ENCODE measurements at places on chromosomes 3 and 15.

DNA sequence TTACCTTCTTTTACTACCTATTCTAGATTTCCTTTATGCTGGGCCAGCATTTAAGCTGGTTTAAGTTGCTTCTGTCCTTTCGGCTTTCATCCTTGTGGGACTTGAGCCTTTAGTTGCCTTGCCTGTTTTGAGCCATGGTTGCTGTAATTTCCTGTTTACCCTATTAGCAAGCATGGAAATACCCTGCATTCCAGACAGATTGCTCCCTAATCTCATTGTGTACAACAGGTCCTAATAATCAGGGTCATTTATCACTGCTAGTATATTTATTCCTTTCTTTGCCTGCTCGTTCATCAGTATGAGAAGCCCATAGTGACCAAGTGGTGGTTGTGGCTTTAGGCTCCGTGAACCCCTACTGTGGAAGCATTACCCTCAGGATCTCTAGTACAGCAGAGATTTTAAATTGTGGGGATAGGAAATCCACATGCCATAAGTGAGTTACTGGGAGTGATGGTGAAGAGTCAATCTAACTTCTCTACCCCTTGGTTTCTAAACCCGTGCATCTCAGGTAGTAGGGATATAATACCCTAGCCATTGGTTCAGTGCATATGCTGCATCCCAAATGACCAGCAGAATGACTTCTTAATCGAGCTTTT lies 31.9 kb downstream of the NCK1 start:
- DNase-seq: no peak

DNA sequence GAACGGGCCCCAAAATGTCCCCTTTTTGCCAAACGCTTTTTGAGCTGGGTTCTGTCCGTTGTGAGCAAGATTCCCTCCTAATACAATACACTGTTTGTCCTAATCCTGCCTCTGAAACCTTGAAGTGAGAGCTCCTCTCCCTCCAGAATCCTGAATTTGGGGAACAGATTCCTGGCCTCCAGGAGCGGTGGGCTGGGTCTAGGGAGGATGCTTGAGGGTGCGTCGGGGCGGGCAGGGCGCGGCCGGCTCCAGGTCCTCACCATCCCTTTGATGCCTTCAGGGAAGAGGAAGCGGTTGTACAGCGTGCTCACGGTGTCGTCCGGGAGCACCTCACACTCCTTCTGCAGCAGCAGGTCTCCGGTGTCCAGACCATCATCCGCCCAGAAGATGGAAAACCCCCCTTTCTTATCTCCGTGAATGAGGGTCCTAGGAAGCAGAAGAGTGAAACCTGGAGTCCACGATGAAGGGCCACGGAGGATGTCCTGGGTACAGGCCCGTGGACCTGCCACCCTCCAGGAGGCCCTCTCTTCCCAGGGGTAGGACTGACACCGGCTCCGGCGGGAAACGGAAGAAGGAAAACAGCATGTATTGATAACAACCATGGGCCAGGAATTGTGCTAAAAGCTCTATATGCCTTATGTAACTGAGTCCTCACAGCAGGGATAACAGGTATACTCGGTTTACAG lies 23.2 kb downstream of the ALDH1L1 start:
- DNase-seq: no peak

- DNase-seq: peak; percentile 80
These were observed 519.1 kb downstream of the FOXP1 start for GRCh38 chr3:71064291-71064955.

GRCh38 chr15:40365624-40366456 lies 7.8 kb downstream of the DISP2 start:
- no peak for DNase-seq

DNA sequence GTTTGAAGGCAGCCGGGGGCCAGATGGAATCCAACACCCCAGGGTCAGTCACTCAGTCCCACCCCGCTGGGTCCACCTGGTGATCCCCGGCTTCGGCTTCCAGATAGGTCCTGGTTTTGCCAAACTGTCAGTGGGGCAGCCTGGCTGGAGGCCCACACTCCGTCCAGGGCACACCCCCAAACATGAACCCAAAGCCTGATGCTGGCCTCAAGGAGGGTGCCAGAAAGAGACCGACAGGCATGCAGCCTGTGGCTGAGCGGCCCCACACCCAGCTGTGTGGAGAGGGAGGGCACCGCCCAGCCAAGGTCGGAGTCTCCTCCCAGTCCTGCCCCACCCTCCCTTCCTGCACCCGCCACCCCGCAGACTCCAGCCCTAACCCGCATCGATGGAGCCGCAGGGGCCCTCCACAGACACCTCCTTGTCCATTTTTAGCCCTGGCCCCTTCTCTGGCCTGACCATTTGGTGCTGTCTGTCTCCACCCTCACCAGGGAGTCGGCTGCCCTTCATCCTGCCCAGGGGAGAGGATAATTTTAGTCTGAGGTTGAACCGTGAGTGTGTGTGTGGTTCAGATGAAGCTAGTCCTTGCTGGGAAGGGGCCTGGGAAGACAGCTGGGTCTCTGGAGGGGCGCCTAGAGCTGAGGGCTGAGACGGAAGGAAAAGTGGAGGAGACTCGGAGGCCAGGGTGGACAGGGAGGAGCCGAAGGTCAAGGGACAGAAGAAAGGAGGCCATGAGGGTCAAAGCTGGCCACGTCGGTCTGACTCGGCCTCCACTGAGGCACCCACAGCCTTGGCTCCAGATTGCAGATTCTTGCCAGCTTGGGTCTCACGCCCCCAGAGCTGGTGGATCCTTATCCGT lies 23.1 kb downstream of the TNK2 start:
- DNase-seq: no peak

DNA sequence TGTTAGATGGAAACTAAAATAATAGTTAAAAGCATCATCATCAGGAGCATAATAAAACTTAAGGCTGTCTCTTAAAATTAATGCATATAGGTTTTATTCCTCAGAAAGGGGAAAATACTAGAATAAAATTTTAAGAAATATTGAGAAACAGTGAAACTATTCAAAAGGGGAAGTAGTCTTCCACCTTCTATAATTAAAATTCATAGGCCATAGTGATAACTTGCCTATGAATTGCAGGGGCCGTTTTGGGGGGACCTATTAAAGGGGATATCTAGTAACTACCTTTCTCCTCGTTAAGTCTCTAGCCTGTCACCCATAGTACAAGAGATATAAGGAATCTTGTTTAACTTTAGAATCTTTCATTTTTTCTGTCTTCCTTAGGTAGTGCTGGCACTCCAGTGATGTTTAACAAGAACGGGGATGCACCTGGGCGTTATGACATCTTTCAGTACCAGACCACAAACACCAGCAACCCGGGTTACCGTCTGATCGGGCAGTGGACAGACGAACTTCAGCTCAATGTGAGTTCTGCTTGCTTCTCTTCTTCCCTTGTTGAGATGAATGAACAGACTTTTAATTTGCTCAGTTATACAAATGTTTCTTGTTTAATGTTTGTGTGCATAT lies 600.4 kb downstream of the GRM7 start:
- no peak for DNase-seq

DNA sequence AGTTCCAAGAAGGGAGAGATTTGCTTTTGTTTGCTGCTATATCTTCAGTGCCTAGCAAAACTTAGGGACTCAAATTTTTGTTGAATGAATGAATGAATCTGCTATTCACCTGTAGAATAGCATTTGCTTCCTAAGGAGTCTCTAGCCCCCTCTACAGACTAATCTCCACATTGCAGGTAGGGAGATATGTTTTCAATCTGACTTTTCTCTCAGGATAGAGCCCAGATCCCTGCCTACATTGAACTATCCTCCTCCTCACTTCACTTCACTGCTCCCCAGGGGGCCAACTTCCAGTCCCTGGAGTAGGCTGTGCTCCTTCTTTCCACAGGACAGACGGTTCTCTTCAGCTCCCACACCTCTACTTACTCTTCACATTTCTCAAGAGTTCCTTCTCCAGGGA lies 81.9 kb upstream of the PTX3 start:
- no peak for DNase-seq

DNA sequence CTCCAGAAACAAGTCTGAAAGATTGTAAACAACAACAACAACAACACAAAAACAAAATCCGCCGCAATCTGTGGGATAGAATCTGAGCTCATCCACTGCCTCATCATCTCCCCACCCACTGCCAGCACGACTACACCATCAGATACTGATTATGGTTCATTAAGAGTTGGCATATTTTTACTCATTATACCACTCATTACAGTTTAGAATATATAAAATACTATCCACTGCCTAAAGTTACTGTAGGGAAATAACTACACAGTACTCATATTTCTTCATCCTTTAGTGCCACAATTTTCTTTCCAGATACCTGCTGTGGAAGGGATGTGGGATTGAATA lies 152.5 kb upstream of the PEX5L start:
- no peak for DNase-seq

- DNase-seq: no peak
These were observed 124.8 kb upstream of the PTX3 start for GRCh38 chr3:157311633-157312375.

DNA sequence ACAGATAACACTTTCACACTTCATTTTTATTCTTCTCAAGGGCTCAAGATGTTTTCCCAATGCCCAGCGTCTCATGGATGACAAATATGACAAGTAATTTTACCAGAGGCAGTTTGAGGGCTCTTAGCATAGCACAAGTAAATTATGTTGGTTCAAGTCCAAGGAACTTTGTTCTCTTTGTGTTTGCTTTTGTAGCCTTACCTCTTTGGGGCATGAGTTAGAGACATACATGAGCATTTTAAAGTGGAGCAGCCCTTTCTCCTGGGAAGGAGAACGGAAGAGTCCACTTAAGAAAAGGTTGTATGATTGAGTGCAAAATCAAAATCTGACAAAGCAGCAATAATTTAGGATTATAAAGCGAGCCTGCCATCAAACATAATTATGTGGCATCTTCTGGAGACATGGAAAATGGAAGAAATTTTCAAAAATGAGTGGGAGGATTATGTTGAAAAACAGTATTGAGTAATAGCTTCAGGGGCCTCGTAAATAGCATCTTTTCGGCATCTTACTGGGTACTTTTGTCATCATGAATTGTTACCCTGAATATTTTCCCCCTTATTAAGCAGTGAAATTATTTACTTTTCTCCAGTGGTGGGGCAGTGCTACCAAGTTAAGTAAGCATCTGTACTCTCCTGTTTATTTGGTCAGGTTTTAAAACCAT lies 65.9 kb downstream of the PGPEP1L start:
- no peak for DNase-seq

- no peak for DNase-seq
These were observed 9.0 kb upstream of the ADCY5 start for GRCh38 chr3:123457841-123458240.

GRCh38 chr3:3110749-3111361 lies 681 bp upstream of the IL5RA start:
- DNase-seq: no peak

- DNase-seq: no peak
These were observed 17.8 kb downstream of the ITGA11 start for GRCh38 chr15:68414206-68414555.

DNA sequence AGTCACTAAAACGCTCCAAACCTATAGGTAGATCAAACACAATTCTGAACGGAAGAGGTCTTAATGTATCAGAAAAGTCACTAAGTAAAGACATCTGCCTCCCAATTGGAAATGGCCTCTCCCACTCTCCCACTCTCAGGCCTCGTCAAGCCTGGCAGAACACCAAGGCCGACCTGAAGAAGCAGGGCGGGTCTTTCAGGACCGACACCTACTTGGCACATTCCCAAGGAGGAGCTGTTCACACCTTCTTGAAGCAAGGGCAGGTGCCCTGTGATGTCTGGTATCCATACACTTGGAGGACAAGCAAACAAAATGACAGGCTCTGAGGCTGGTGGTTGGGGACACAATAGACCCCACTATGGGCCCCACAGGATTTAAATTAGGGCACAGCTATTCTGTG lies 30.0 kb downstream of the XXYLT1 start:
- DNase-seq: no peak

GRCh38 chr3:58251631-58252035 lies 14.0 kb downstream of the ABHD6 start:
- no peak for DNase-seq

DNA sequence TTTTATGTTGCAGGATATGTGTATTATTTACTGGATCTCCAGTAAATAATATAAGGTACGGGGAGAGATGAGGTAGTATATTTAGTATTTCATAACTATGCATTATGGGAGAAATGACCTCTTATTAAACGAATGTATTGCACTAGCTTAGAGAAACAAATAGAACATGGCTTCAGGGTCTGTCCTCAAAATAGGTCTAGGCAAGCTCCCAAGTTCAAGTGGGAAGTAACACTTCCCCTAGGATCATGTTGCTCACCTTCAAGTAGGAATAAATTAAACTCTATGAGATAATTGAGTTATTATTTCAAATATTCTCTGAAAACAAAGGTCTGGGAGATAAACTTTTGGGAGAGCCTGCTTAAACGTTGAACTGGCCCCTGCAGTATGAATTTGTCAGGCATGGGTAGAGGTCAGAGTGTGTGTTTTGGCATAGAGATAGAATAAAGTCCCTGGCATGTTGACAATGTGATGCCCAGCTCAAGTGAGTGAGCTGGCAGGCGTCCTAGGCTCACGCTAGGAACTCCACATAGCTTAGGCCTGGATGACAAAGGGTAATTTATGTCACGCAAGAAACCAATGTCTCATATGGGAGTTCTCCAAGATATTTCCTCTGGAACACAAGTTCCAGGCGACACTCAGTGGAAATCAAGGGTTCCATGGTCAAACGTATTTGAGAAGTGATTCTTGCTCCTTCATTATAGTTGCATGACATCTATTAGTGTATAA lies 236.8 kb downstream of the CACNA2D3 start:
- no peak for DNase-seq

- no peak for DNase-seq
These were observed 63.1 kb downstream of the CDC25A start for GRCh38 chr3:48125013-48125705.

- no peak for DNase-seq
These were observed 12.5 kb downstream of the RAB27A start for GRCh38 chr15:55277116-55277564.

GRCh38 chr3:9137676-9138075 lies 111.8 kb downstream of the SRGAP3 start:
- DNase-seq: no peak

DNA sequence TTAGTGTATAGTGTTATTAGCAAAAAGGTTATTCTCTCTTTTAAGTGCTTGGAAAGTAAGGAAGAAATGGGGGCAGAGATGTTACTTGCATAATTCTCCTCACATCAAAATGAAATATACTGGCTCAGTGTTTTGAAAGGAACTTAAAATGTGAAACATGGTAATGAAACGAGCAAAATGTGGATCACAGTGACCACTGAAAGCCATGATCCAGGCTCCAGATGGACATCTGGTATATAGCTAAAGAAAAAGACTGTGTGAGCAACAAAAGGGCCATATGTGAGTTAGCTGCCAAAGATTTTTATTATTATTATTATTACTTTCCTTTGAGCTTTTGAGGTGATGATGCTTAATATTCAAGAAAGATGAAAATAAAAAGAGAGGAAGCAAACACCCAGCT lies 89.6 kb downstream of the GAP43 start:
- no peak for DNase-seq
